Coronary artery (tissue), 2 donors: ENCODE measurements at places on chromosomes 3 and 15.

DNA sequence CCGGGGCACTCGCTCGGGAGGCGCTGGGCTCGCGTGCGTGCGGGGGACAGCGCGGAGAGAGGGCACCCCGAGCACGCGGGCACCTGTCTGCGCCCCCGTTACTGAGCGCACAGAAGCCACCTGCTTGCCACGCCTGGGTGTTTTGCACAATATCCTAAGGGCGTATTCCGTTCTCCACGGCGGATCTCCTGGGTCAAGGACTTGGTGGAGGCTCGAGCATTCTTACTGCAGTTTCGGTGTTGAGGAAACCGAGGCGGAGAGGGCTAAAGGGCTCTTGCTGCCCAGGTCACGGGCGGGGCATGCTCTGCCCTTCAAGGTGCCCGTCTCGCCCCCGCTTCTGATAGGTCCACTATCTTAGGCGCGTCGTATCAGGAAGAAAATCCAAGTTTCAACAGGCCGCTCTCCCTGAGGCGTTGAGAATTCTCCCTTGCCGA lies 526 bp downstream of the GPD1L start:
- no peak for DNase-seq

DNA sequence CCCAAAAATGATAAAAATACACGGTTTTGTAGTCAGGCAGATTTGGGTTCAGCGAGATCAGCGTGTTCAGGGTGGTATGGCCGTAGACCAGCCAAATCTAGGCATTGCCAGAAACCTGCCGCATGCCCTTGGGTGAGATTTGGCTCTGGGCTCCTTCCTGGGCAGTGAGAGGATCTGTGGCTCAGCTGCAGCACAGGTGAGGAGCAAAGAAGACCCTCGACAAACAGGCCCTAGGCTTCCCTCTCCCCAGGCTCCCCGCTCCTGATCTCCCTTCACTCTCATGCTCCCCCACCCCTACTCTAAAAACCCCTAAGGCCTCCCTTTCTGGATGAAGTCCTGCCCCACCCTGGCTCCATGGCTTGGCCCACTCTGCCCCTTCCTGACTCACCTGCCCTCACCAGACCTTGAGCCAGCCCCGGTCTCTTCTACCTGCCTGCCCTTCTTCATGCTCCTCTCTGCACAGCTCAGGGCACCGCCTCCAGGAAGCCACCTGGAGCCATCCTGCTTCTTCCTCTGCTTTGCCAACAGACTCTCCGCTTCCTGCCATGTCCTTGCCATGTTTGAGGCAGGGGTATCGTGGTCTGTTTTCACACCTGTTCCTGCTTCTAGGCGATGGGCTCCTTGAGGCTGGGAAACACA lies 88.1 kb downstream of the CORO2B start:
- peak; percentile 62 for DNase-seq

DNA sequence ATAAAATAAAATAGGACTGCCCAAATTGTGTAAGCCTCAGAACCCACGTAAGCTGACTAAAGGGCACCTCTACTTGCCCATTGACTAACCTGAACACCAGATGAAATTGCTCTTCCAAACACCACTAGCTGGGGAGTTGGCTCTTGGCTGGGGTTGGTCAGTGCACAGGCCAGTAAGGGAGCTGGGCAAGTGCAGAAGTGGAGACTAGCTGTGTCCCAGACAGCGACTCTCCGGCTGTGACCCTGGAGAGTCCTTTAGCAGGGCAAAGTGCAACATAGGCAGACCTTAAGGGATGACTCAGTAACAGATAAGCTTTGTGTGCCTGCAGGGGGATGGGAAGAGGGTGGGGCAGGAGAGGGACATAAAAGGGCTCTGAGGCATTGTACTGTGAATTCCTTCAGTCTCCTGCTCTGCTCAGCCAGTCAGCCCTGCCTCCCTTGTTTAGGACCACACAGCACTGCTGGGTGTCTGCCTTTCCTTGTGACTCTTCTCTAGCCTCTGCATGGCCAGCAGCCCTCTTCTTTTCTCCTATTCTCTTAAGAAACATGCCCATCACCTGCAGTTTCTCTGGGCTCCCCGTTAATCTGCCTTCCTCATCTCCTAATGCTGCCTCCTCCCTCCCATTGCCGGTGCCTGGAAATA lies 13.2 kb downstream of the NR1I2 start:
- DNase-seq, result no peak

- DNase-seq, result no peak
These were observed 12.4 kb downstream of the BMF start for GRCh38 chr15:40096094-40096891.

- DNase-seq, result no peak
These were observed 379.9 kb upstream of the KCNMB2 start for GRCh38 chr3:178156301-178156700.

DNA sequence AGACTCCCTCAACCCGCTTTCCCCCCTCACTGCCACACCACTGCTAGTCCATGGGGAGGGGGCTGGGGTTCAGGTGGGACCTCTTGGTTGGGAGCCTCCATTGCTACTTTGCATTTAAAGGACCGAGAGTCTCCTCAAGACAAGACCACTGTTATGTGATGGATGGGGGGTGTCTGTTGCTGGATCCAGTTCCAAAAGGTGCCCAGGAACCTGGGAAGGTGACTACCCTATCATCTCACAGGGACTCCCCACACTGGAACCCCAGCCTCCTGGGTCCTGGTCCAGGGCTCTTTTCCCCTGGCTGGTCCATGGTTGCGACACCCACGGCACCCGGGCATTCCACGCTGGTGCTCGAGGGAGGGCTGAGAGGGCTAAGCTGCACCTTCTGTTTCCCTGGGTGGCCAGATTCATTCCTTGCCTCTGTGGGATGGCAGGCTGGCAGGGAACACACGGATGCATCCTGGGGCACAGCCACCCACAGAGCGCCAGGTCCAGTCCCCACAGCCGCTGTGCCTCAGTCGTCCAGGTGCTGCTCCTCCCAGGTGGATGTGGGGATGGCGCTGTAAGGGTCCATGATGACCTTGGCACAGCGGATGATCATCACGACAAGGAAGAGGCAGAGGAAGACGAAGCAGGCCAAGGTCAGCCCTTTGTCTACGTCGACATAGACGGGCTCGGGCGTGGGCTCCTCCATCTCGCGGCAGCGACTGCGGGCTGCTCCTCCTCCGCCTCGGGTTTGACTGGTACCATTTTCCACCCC lies 48.6 kb downstream of the FAH start:
- peak; percentile 21 for DNase-seq

GRCh38 chr3:28982906-28983305 lies 298.0 kb upstream of the RBMS3 start:
- no peak for DNase-seq

DNA sequence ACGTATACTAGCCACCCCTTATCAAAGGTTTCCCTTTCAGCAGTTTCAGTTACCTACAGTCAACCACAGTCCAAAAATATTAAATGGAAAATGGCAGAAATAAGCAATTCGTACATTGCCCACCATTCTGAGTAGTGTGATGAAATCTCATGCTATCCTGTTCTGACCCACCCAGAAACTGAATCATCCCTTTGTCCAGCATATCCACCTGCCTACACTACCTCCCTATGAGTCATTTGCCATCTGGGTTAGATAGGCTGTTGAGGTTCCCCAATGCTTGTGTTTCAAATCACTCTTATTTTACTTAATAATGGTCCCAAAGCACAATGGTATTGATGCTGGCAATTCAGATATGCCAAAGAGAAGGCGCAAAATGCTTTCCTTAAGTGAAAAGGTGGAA lies 15.3 kb upstream of the PHC3 start:
- no peak for DNase-seq
